ENCODE measurements at places on chromosomes 3 and 15.

DNA sequence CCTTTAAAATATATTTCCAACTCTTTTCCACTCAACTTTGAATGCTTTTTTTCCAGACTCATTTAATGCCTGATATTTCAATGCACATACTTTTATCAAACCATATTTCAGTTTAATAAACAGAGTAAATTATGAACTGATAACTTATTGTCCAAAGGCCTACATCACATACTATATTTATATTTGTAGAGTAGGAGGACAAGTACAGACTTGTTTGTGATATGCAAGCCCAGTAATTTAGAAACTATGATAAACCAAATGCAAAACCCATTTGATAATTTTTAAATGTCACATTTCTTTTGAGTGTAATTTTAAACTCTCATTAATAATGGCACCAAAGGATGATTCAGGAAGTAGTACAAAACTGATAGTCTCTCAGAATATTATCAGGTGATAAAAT is 3.3 kb downstream of the RFX7 start:
- DNase-seq, result no peak

DNA sequence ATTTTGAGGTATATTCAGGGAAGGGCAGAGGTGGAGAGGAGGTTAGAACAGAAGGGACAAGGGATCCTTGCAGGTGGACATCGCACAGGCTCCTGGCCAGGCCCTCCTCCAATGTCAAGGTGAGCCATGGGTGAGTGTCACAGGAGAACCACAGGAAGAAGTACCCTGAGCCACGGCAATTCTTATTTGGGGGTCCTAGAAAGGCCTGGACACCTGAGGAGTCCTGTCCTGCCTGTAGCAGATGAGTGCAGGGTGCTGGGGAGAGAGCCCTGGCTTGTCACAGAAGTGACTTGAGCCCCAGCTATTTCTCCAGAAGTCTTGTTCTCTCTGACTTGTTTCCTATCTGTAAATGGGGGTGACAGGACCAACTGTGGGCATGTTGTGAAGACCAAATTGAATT is 4.3 kb downstream of the SLC6A20 start:
- no peak for DNase-seq

GRCh38 chr3:126159476-126159875 is 20.9 kb downstream of the ALDH1L1 start:
- DNase-seq, result no peak

DNA sequence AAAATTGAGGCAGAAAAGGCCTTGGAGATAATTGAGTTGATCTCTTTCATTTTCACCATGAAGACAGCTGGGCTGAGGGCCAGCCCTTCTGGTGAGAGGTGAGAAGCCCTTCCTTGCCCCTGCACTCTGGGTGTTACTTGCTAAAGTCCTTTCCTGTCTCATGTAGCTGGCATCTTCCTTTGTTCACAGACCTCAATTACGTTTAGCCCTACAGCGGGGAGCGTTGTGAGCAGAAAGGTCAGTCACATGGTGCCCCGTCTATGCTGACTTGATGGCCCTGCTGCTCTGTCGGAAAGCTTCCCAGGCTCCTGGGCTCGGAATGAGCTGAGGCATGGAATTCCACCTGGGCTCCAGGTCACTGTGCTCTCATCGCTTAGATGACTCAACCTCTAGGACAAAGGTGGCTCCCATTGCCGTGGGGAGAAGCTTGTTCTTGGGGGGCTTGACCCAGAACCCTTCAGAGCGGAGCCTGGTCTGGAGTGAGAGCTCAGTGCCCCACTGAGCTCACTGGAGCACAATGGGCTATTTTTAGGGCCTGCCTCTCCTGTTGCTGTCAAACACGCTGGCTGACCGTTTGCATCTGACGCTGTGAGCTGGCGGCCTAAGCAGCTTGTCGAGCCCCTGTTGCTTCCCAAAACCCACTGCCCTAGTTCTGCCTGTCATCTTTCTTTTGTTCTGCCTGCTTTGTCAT is 47.0 kb downstream of the RPLP1 start:
- no peak for DNase-seq

GRCh38 chr3:146466604-146467003 is 2.8 kb downstream of the PLSCR2 start:
- DNase-seq, result no peak

DNA sequence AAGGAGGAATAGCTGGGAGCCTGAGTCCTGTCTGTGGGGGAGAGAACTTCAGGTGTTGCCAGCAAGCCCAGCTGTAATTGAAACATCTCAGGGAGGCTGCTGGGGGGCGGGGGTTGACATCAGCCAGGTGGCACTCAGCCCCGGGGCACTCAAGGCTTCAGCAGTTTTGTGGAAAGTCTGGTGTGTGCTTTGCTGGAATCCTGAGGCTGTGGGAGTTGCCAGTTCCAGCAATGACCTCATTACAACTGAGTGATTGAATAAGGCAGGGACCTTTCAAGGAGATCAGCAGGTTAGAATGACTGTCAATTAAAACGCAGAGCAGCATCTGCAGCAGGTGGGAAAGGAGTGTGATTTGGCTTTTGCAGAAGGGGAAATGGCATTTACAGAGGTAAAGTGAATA is 75.7 kb downstream of the FAM43A start:
- DNase-seq, result no peak

- no peak for DNase-seq
These were observed 146.2 kb upstream of the CBLB start for GRCh38 chr3:106014971-106015370.

- no peak for DNase-seq
These were observed 281.9 kb downstream of the OCA2 start for GRCh38 chr15:27817258-27817657.

DNA sequence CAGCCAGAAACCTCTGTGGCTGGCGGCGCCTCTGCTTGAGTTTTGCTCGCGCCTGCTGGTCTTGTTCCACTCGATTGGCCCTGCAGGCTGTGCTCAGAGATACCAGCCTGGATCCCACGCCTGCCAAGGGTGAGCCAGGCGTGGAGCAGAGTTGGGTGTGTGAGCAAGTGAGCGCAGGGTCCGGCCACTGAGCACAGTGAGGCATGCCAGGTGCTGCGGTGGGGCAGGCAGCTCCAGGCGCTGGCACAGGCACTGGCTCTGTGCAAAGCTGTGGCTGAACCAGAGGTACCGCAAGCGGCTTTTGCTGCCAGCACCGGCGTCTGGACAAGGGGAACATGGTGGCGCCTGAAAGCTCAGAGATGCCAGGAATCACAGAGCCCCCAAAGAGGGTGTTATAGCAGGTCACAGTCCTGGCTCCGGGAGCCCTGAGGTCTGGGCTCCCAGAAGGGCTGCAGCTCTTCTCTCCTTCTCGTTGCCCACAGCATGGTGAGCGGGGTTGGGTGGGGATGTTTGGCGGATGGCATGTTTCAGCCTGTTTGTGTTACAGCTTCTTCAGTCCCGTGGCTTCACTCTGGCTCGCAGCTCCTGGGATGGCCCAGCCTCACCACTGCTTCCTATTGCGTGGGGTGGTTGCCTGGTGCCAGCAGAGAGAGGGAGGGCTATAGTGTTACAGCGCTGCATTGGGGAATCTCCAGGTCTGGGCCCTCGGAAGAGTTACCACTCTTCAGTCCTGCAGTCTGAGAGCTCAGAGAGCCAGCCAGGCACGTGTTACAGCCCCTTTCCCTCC is 73.9 kb downstream of the NR1D2 start:
- DNase-seq, result no peak

- no peak for DNase-seq
These were observed 1019.4 kb upstream of the ALCAM start for GRCh38 chr3:104347291-104347690.

- no peak for DNase-seq
These were observed 290.8 kb upstream of the ZPLD1 start for GRCh38 chr3:102144063-102144462.

- DNase-seq, result no peak
These were observed 10.4 kb upstream of the SEMA4B start for GRCh38 chr15:90190606-90191343.

DNA sequence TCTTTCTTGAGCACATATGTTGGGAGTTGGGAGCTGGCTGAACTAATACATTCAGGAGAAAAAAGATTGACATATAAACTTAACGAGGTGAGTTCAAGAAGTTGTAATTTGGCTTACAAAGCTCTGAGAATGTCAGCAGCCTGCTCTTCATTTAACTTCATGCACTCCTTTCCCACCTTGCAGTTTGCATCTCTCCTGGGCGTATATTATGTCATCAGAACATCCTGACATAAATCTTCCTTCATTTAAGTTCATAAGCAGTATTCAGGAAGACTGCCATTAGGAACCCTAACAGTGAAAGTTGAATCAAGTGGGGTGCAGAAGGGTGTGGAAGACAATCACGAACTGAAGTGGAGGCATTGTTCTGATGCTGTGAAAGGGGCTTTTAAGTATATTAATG is 288.1 kb downstream of the ARPP21 start:
- DNase-seq, result no peak

DNA sequence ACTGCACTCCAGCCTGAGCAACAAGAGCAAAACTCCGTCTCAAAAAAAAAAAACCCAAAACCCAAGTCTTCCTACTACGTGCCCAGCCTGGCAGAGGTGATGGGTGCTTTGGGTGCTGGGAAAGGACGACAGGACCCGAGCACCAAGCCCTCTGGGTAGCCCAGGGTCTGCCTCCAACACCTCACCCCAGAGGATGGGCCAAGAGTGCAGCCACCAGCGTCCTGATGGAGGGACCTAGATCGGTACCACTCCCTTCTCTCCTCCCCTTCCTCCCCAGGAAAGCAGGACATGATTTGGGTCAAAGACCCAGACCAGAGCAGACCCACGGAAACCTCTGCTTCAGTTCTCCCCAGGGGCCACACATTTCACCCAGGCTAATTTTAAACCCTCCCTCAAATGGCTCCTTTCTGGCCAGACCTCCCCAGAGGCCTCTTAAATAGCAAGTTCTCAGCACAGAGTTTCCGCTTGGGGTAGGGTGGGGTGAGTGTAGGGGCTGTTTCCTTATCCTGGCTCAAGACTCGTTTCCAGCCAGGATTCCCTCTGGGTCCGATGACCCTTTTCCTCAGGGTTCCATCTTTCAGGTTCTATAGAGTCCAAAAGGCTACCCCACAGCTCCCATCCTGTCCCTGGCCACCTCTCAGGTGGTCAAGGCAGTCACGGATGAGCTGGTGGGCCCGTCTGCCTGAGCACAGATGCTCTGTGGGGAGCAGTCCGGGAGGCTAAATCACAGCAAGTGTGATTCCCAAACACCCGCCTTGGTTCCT is 20.5 kb downstream of the RBPMS2 start:
- DNase-seq, result no peak

DNA sequence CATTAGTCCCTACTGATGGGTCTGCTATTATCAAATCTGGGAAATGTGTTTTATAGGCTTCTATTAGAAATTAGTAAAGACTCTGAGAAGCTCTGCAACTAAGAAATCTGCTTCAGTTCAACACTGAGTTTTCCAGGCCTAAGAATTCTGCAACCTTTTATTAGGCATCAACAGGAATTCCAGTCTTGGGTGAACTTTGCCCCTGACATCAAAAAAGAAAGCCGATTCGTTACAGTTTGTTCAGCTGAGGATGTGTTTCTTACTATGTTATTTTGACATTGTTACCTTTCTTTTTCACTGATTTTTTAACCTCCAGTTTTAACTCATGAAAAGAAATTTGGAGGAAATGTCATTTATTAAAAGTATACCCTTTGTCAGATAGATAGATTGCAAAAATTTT is 131.5 kb upstream of the KCNH8 start:
- DNase-seq, result no peak

GRCh38 chr3:117303443-117303842 is 593.9 kb downstream of the TUSC7 start:
- no peak for DNase-seq

All from effector CD8-positive, alpha-beta T cell (primary cell).